ENCODE measurements at places on chromosomes 5 and 9. TPM values are rescaled to one million over a fixed set of nuclear protein-coding genes. Genes with fewer than 3 reads are reported as not detected.

The DCTN4 gene
- 16.3 TPM for polyA plus RNA-seq

The RAB3C gene
- not detected for polyA plus RNA-seq

The AQP7 gene
- polyA plus RNA-seq = not detected

The TCF7 gene
- polyA plus RNA-seq = 0.15 TPM

The DMRT3 gene
- not detected for polyA plus RNA-seq

The PCDHGA1 gene
- polyA plus RNA-seq = not detected

DNA sequence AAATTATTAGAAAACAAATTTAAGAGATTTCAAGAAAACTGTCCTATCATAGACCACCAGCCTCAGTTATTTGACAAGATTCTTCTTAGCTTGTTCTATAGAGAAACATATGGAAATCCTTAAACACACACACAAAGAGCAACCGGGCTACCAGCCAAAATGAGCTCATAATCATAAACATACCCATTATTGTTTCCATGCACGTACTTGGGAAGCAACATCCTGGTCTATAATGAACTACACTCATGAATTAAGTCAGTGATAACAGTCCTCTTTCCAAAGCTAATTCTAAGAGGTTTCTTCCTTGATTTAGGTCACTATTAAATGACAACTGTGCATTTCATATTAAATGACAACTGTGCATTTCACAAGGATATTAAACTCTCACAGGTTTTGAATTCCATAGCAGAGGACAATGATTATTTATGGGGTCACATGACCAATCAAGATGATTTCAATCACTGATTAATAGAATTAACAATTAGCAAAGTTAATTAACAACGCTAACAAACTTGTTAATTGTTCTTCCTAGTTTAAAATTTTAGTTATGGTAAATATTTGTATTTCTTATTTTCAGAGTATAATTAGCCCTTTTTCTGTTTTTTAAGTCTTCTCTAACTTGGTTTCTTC, 77.0 kb downstream of the OXCT1 start:
- H3K4me1 ChIP-seq = no peaks in the 10 kb centered on the region
- peaks cover 8% of the 10 kb centered on the region for H3K36me3 ChIP-seq
- H3K27ac ChIP-seq = no peak overlapping the region
- H3K27me3 ChIP-seq = no peaks in the 10 kb centered on the region
- DNase-seq = no peak

- no peak overlapping the region for H3K4me3 ChIP-seq
- no peak for DNase-seq
- H3K27me3 ChIP-seq = no peaks in the 10 kb centered on the region
- no peak overlapping the region for H3K27ac ChIP-seq
- H3K36me3 ChIP-seq = peaks cover 70% of the 10 kb centered on the region
These were observed 26.0 kb downstream of the MRPL22 start for GRCh38 chr5:154966874-154967273.

DNA sequence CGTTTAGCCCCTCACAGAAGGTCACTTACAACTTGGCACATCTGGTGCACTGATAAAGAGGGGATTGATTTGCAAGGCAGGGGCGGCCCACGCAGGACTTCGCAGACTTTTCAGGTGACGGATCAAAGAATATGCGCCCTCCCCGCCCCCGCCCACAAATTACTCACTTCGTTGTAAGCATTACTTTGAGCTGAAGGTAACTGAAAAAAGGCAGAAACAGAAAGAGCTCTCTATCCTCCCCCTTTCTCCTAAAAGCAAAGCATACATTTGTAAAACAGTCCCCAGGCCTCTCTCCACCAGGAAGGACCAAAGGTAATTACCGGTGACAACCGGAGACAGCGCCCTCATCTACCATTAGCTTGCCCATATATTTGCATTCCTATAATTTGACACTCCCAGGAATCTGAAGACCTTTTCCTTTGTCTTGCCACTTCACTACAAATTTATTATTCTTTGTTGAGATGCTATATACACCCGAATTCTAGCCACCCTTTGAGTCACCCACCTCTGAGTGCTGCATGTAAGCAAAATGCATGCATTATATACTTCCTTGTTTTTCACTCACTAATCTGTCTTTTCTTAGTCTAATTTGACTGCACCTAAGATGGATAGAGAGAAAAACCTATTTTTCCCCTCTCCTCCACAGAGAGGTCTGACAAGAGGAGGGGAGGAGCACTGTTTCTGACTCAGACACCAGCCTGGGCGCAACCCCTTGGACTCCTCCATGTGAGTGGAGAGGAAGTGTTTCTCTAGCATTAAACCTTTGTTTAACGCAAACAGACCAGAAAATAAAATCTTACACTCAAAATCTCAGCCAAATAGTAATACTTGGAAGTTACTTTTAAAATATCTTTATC, 74.7 kb upstream of the SPIN1 start:
- H3K27ac ChIP-seq = no peak overlapping the region
- H3K4me3 ChIP-seq = no peak overlapping the region
- H3K27me3 ChIP-seq = no peaks in the 10 kb centered on the region
- no peaks in the 10 kb centered on the region for H3K36me3 ChIP-seq

- no peaks in the 10 kb centered on the region for H3K27me3 ChIP-seq
- H3K36me3 ChIP-seq = no peaks in the 10 kb centered on the region
- H3K4me1 ChIP-seq = no peaks in the 10 kb centered on the region
- no peak for DNase-seq
- H3K27ac ChIP-seq = no peak overlapping the region
These were observed 652.6 kb downstream of the CCDC171 start for GRCh38 chr9:16205455-16205854.

DNA sequence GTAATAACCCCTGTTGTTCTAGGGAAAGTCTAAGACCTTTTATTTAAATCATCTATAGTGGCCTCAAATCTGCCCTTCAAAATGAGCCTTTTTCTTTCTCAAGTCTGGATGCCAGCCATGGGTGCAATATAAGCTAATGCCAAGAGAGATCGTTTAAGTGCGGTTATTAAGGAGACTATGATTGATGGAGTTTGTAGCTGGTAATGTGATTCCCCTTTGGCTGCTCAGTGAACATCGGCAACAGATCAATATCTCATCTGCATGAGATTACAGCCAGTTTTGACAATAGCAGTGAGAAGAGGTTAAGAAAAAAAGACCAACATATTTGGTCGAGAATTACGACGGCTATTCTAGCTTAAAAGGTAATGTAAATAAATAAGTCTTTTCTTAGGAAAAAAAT, 1049.4 kb upstream of the NUDT12 start:
- no peak for DNase-seq
- H3K36me3 ChIP-seq = no peaks in the 10 kb centered on the region
- H3K27me3 ChIP-seq = no peaks in the 10 kb centered on the region
- H3K4me1 ChIP-seq = no peaks in the 10 kb centered on the region
- H3K4me3 ChIP-seq = no peak overlapping the region

DNA sequence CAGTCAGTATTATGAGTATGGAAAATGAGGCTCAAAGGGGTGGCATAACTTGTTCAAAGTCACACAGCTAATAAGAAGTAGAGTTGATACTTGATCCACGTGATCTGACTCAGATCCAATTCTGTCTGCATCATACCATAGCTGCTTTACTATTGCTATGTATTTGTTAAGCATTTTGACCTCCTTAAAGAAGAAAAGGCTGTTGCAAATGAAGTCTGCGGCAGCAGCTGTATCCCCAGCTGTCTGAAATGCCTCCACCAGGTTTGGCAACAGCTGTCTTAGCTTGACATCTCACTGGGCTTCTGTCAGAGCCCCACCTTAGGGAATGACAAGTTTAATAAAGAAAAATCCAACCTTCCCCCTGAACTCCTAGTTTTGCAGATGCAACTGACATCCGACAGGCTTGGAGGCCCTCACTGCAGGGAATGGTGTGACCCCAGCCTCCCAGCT, 75.6 kb upstream of the SLC44A1 start:
- no peaks in the 10 kb centered on the region for H3K4me1 ChIP-seq
- no peaks in the 10 kb centered on the region for H3K27me3 ChIP-seq
- H3K36me3 ChIP-seq = no peaks in the 10 kb centered on the region
- no peak overlapping the region for H3K27ac ChIP-seq
- no peak overlapping the region for H3K4me3 ChIP-seq

GRCh38 chr5:138705007-138705406, 48.2 kb upstream of the CTNNA1 start:
- no peak overlapping the region for H3K27ac ChIP-seq
- no peak for DNase-seq
- no peaks in the 10 kb centered on the region for H3K36me3 ChIP-seq

GRCh38 chr5:1004461-1005248, 3.9 kb upstream of the NKD2 start:
- H3K27me3 ChIP-seq = peaks cover 13% of the 10 kb centered on the region
- no peaks in the 10 kb centered on the region for H3K36me3 ChIP-seq
- no peak overlapping the region for H3K27ac ChIP-seq
- H3K4me3 ChIP-seq = no peak overlapping the region
- peak; percentile 34 for DNase-seq
- H3K4me1 ChIP-seq = peaks cover 4% of the 10 kb centered on the region

GRCh38 chr5:168168978-168169698, 122.3 kb upstream of the WWC1 start:
- H3K36me3 ChIP-seq = no peaks in the 10 kb centered on the region
- DNase-seq = no peak
- H3K4me3 ChIP-seq = no peak overlapping the region
- no peak overlapping the region for H3K27ac ChIP-seq

GRCh38 chr5:119079318-119079921, 8.5 kb downstream of the DMXL1 start:
- H3K27ac ChIP-seq = peak overlapping the region; percentile 7
- peaks cover 2% of the 10 kb centered on the region for H3K36me3 ChIP-seq
- peaks cover 5% of the 10 kb centered on the region for H3K4me1 ChIP-seq
- DNase-seq = no peak
- no peak overlapping the region for H3K4me3 ChIP-seq
- no peaks in the 10 kb centered on the region for H3K27me3 ChIP-seq

- H3K4me1 ChIP-seq = no peaks in the 10 kb centered on the region
- no peaks in the 10 kb centered on the region for H3K36me3 ChIP-seq
- no peaks in the 10 kb centered on the region for H3K27me3 ChIP-seq
- no peak overlapping the region for H3K4me3 ChIP-seq
These were observed 129.0 kb upstream of the HMHB1 start for GRCh38 chr5:143682929-143683386.

DNA sequence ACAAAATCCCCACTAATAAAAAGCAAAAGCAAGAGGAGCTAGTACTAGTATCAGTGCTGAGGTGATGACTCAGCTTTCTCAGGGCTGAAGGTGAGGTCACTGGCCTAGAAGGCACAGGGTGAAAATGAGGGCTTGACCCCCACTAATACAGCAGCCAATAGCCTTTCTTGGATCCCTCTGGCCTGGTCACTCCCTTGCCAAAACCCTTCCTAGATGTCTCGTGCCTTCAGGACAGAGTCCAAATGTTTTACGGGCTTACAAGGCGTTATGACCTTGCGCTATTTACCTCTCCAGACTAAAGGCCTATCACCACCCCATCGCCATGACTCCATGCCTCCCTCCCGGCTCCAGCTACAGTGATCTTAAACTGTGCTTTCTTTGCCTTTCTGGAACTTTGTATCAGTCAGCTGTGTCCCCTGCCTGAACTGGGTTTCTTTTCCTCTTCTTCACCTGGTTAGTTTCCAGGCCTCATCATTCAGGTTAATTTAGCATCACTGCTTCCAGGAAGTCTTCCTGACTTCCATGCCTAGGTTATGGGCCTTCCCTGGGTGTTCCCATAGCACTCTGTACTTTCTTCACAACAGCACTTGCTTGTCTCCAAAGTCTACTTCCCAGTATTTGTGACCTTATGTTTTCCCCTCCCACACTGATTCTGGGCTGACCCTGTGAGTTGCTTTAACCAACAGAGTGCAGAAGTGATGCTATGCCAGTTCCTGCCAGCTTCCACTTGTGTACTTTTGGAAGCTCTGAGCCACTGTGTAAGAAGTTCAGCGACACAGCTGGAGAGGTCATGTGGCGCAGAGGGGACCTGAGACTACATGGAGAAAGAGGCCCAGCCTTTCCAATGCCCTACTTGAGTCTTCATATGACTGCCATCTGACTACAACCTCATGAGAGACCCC, 4.2 kb upstream of the DELE1 start:
- H3K4me3 ChIP-seq = no peak overlapping the region
- no peaks in the 10 kb centered on the region for H3K36me3 ChIP-seq
- no peaks in the 10 kb centered on the region for H3K27me3 ChIP-seq
- DNase-seq = no peak
- H3K4me1 ChIP-seq = peaks cover 17% of the 10 kb centered on the region
- no peak overlapping the region for H3K27ac ChIP-seq

- H3K4me3 ChIP-seq = no peak overlapping the region
- peaks cover 52% of the 10 kb centered on the region for H3K4me1 ChIP-seq
- no peak overlapping the region for H3K27ac ChIP-seq
- H3K36me3 ChIP-seq = no peaks in the 10 kb centered on the region
These were observed 108.9 kb upstream of the LHFPL2 start for GRCh38 chr5:78757269-78758053.

DNA sequence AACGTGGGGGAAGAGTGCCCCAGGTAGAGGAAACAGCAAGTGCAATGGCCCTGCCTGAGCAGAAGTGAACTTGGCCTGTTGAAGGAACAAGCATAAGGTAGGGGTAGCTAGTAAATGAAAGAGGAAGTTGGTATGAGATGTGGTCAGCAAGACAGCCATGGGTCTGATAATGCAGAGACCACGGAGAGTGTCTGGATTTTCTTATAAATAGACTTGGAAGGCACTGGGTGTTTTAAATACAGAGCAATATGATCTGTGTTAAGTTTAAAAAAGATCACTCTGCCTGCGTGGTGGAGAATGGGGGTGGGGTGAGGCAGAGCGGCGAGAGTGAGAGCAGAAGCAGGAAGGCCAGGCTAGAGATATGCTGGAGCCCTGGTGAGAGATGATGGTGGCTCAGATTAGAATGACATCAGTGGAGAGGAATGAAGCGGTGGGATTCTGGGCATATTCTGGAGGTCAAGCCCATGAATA, 4.2 kb downstream of the ADAM19 start:
- DNase-seq = peak; percentile 82
- no peaks in the 10 kb centered on the region for H3K36me3 ChIP-seq
- peaks cover 97% of the 10 kb centered on the region for H3K4me1 ChIP-seq
- H3K27me3 ChIP-seq = no peaks in the 10 kb centered on the region
- H3K27ac ChIP-seq = peak overlapping the region; percentile 83

DNA sequence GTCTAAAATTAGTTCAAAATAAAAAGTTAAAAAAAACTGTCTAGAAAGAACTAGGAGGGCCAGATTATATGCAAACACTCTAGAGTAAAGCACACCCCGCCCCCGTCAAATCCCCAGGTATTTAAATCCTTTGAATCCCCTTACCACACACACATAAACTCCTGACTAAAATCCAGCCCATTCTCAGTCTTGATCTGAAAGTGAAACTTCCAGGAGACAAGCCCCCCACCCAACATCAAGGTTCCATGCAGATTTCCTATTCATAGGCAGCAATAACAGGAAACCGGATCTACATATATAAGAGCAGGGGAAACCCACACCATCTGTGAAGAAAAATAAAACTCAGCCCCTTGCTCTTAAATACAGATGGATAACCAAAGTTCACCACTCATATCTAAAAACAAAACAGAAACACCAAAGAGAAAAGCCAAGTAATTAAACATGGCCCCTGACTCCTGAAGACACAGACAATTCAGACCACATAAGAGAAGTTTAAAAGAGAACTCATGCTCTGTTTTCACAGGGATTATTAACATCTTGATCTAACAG, 42.3 kb downstream of the MARCHF3 start:
- H3K27me3 ChIP-seq = no peaks in the 10 kb centered on the region
- DNase-seq = no peak
- H3K27ac ChIP-seq = no peak overlapping the region
- no peaks in the 10 kb centered on the region for H3K4me1 ChIP-seq
- H3K4me3 ChIP-seq = no peak overlapping the region

- H3K27me3 ChIP-seq = no peaks in the 10 kb centered on the region
- H3K27ac ChIP-seq = no peak overlapping the region
- no peak for DNase-seq
- no peak overlapping the region for H3K4me3 ChIP-seq
- H3K4me1 ChIP-seq = peaks cover 9% of the 10 kb centered on the region
These were observed 57.8 kb downstream of the PHAX start for GRCh38 chr5:126658561-126658960.

- peaks cover under 1% of the 10 kb centered on the region for H3K36me3 ChIP-seq
- no peak overlapping the region for H3K4me3 ChIP-seq
- H3K27me3 ChIP-seq = no peaks in the 10 kb centered on the region
- DNase-seq = no peak
- no peak overlapping the region for H3K27ac ChIP-seq
These were observed 384.9 kb downstream of the RAB3C start for GRCh38 chr5:58967597-58968281.
